ENCODE measurements at places on chromosomes 2 and 18.

GRCh38 chr18:62827397-62827796 lies 112.1 kb downstream of the PHLPP1 start:
- no peak for DNase-seq

DNA sequence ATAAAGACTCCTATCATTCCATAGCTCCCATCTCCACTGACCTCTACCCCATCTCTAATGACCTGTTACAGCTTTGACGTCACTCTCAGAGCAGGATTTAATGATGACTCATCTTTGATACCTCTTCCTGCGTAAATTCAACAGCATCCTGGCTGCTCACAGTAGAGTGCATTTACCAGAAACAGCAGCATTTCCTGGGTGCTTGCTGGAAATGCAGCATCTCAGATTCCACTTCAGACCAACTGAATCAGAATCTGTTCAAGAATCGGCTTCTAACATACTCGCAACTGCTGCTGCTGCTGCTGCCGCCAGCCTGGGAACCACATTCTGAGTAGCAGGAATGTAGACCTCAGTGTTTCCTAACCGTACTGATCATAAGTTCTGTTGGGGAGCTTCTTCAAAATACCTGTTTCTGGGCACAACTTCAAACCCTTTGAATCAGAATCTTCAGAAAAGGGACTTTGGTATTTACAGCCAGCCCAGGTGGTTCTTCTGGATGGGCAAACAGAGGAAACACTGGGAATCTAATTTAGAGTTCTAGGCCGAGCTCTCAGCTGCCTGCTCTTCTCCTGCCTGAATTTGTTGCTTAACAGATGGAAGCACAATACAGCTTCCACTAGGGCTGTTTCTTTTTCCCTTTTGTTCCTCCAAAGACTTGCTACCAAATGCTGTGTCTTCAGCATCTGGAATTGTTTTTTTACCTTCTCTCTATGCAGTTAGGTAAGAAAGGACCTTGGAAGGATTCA lies 241.4 kb downstream of the NCKAP5 start:
- DNase-seq, result no peak

GRCh38 chr2:26612522-26613240 lies 28.5 kb downstream of the CIB4 start:
- no peak for DNase-seq

DNA sequence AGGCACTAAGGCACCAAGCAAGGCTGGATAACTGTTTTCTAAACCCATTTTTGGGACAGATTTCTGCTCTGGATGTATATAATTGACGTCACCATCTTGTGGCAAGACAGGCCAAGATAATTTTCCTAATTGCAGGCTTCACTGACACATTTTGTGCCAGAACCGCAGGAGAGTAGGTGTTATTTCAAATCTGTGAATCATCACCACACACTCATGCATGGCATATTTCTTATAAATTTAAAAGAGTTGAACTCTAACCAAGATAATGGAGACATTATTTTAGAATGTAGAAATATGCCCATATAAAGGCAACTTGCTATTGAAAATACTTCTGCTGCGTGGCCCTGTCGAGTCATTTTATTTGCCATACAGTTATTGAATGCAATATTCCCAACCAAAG lies 68.3 kb upstream of the ACYP2 start:
- no peak for DNase-seq

- no peak for DNase-seq
These were observed 51.7 kb downstream of the MFSD6 start for GRCh38 chr2:190459881-190460280.

DNA sequence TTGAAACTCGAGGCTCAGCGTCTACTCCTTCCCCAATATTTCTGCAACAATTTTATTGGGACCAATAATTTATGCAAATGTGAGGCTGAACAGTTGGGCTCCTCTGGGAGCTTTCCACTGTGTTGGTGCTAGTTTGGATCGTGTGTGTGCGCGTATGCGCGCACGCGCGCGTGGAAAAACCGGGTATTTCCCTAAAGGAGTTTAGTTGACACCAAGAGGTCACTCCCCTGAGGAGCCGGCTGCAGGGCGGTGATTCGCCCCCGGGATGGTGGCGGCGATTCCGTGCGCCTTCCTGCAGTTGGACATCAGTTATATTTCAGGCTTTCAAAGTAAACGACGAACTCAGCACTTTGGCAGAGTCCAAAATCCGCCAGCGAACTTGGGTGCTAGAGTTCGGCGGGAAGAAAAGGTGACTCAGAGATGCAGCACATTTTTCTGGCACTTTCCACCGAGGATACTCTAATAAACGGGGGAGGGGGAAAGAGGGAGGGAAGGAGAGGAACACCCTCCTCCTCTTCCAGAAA lies 186.5 kb upstream of the FANCL start:
- DNase-seq, result no peak

- no peak for DNase-seq
These were observed 4.7 kb downstream of the MYT1L start for GRCh38 chr2:2326068-2327040.

GRCh38 chr2:72109904-72110303 lies 37.8 kb downstream of the CYP26B1 start:
- DNase-seq, result no peak

GRCh38 chr2:74131901-74132300 lies 15.8 kb downstream of the BOLA3 start:
- DNase-seq, result no peak

DNA sequence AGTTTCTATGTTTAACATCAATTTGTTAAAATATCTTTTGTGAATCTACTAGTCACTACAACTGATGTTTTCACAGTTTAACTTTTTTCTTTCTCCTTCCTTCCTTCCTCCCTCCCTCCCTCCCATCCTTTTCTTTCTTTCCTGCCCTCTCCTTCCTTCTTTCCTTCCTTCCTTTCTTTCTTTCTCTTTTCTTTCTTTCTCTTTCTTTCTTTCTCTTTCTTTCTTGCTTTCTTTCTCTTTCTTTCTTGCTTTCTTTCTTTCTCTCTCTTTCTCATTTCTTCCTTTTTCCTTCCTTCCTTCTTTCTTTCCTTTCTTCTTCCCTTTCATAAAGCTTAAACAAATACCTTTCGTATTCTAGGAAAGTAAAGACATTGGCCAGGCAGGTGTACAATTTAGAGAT lies 2083.0 kb upstream of the CELF4 start:
- DNase-seq, result no peak

- DNase-seq, result no peak
These were observed 69.4 kb downstream of the ZDBF2 start for GRCh38 chr2:206343816-206344215.

- no peak for DNase-seq
These were observed 65.2 kb downstream of the KLHL14 start for GRCh38 chr18:32707586-32707985.

DNA sequence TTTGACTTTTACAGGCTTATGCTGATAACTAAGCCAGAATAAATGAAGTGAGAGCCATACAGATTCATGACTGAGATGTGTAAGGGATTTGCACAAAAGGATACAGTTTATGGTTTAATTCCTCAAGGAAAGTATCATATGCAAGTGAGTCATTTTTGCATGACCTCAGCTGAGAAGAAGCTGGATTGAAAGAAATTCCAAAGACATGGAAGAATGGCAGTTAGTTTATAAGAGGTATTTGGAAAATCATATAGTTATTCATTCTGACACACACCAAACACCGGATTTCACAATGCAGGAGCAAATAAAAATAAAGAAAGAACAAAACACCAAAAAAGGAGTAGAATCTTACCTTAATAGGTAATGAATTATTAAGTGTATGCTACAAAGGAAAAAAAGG lies 83.2 kb upstream of the RND3 start:
- DNase-seq, result no peak

- no peak for DNase-seq
These were observed 75.8 kb downstream of the CLHC1 start for GRCh38 chr2:55156326-55156725.

GRCh38 chr18:41933778-41934177 lies 21.3 kb upstream of the PIK3C3 start:
- no peak for DNase-seq

DNA sequence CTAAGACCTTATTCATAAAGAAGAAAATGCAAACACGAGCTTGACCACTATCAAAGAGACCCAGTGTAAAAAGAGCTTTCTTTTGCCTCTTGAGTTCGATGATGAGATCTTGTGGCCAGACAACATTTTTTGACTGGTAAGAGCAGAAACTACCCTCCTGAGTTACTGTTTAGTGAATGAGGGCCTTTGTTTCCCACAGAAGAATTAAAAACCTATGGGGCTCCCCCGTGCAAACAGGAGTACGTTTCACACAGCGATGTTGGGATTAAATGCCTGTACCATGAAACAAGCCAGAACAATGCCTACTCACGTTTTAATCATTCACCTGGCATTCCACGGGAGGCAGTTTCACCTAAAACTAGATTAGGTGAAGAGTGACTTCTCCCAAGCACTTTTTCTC lies 36.0 kb downstream of the MYCN start:
- DNase-seq, result no peak

Data from CD4-positive, alpha-beta T cell treated with Interleukin-1 beta for 1 hour (primary cell).